ENCODE measurements at places on chromosomes 1 and 21. TPM values are rescaled to one million over a fixed set of nuclear protein-coding genes. Genes with fewer than 3 reads are reported as not detected.

DNA sequence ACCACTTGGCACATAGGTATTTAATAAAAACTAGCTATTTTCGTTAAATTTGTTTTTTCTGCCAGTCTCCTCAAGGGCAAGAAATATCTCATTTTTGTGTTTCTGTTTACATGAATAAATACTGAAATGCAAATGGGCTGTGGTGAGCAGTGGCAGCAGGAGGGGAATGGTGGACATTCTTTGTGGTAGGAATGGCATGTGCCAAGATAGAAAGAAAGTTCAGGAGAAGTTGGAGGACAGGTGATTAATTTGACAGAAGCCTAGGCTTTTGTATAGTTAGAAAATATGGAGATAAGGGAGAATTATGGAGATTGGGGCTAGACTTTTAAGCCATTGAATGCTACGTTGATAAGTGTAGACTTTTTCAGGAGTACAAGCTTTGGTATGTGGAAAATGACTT is 8.6 kb downstream of the RAP1A start:
- DNase-seq, result no peak

GRCh38 chr1:104807590-104807989 is 1057.9 kb downstream of the AMY1C start:
- DNase-seq, result no peak

LIPI gene
- polyA plus RNA-seq, result not detected

- no peak for DNase-seq
Measured at GRCh38 chr1:208127792-208128529, 116.2 kb downstream of the PLXNA2 start.

DNA sequence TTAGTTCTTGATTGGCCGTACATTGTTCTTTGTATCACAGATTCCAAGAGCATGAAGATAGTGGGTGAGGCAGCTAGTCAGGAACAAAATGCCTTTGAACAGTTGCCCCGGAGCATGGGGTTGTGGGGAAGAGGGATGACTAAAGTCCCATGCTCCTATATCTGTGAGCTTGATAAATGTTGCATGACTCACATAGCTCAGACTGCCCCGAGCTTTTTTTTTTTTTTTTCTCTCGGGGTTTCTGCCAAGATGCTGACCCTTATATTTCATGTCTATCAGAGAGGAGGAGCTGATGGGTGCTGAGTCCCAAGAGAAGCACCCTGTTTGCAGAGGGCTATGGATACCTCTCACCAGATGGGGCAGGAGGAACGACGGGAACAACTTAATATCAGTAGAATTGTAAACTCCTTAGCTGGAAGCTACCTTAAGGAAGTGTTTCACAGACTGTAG is 40.6 kb downstream of the SRRM1 start:
- no peak for DNase-seq

DNA sequence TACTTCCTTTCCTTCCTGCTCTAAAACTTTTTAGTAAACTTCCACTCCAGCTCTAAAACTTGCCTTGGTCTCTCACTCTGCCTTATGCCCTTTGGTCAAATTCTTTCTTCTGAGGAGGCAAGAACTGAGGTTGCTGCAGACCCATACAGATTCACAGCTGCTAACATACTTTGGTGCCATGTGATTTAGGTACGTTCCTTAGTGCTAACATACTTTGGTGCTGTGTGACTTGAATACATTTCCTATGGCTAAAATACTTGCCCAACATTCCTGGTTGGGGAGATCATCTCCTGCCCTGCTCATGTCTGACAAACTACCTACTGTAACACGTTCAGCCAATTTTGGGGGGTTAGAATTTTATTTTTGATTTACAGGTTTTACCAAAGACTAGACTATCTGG is 6.8 kb upstream of the ZBTB40 start:
- DNase-seq, result no peak

DNA sequence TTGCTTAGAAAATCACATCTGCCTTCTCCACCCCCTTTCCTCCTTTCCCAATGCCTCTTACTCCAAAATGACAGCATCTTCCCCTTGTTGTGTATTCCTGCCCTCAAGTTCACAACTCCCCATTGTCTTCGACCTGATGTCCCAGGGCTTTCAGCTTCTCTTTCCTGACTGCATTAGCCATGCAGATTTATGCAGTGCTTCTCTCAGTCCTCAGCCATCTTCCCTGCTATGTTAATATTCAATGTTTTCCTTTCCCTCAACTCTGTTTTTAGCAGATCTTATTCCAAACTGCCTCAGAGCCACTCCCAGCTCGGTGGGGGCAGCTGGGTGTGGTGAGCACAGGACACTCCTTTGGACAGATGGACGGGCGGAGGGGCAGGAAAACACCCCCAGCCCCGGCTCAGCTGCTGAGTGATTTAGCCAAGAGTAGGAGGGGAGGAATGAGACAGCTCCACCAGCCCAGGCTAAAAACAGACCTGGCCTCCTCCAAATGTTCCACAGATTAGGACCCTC is 71.0 kb downstream of the CD2 start:
- DNase-seq, result no peak

DNA sequence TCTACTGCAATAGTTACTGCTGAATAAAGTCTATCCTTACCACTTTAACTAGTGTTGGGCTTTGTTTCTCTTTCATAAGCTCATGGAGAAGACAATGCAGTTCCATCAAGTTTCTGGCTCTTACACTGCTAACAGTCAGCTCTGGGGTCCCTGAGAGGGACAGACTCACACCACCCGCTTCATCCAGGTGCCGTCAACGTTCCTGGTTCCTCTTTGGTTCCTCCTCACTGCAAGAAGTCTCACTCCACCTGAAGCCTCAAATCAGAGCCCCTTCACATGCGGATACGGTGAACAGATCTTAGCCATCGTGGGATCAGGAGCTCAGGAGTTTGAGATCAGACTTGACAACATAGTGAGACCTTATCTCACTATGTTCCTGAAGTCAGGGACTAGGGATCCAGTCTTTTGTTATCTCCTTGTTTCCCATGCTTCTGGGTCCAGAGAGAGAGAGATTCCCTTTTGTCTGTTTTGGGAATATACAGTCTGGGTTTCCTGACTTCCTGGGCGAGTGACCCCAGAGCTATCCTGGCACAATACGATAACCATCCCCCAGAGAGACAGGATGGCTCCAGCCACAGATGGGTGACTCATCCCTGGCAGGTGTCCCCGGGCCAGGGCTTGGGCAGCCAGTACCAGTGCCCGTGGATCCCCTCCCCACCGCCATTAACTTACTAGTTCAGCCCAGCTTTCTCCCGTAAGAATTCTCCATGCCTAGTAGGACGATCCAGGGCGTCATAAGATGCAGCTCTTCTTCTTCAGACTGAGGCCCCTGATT is 14.3 kb upstream of the PCP4 start:
- no peak for DNase-seq

- DNase-seq, result no peak
Measured at GRCh38 chr1:1264868-1265272, 8.8 kb downstream of the UBE2J2 start.

DNA sequence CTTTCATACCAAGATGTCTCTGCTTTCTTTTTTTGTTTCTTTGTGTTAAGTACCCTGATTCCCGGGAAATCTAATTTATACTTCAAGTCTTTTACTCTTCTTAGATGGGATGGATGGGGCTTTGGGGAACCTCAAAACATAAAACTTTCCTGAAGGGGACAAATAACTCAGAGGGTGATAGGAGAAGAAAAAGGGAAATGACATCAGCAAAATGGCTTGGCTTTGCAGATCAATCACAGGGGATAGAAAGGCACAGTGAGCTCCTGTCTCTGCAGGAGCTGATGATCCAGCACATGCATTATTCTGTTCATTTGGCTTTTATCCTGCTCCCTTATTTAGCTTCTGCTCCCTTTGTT is 1.4 kb upstream of the CA14 start:
- DNase-seq, result no peak

DNA sequence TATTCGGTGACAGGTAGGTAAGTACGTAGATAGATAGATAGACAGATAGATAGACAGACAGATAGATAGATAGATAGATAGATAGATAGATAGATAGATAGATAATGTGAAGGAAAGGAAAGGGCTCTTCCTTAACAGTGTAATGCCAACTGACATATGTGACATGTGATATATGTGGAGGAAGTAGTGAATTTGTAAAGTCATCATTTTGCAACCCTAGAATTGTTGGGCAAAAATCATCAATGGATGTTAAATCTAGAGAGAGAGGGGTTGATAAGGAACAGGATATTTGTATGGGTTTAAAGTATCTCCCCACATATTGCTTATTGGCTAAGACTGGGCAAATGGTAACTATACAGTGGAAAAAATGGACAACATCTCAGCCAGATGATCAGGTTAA is 166.6 kb downstream of the ROR1 start:
- DNase-seq, result no peak

GRCh38 chr1:36872126-36872754 is 162.1 kb downstream of the GRIK3 start:
- no peak for DNase-seq

S100A7A gene
- not detected for polyA plus RNA-seq

LRRC38 gene
- polyA plus RNA-seq, result 0.30 TPM

KLF17 gene
- not detected for polyA plus RNA-seq

GRCh38 chr1:18351735-18352134 is 129.0 kb upstream of the KLHDC7A start:
- DNase-seq, result no peak

- peak; percentile 80 for DNase-seq
Measured at GRCh38 chr1:16165073-16165364, 9.2 kb upstream of the EPHA2 start.

DNA sequence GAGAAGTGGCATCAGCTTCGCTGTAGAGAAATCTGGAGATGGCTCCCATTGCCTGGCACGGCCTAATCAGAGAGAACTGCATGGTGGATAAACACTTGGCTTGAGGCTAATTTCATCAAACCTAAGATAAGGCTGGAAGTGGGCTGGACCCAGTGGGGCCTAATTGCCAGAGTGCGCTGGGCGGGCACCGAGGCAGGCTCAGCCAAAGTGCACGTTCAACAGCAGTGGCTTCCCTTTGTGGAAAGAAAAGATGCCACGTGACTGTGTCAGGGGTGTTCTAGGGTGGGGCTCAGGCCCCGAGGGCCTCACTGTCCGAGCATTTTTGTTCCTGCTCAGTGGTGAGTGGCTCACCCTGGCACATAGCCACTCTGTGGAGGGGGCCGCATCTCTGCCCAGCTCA is 5.8 kb downstream of the PLCH2 start:
- DNase-seq, result no peak

CA14 gene
- 3.1 TPM for polyA plus RNA-seq
